Fibroblast of the aortic adventitia (primary cell): ENCODE measurements at places on chromosomes 5 and 9.

DNA sequence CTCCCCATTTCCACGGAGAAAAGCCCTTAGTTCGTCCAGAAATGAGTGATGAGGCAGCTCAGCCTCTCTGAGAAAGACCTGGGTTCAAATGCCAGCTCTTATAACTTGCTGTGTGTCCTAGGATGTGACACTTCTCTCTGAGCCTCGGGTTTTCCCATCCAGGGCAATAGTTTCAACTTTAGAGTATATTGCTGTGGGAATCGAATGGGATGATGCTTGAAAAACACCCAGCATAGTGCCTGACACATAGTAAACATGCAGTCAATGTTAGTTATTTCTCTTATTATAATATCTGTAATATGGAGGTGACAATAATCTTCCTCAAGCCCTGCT lies 430 bp upstream of the MAPKAP1 start:
- no peak for DNase-seq

- no peak for DNase-seq
Observed at GRCh38 chr9:131636593-131636992, 91.3 kb downstream of the PRRT1B start.

DNA sequence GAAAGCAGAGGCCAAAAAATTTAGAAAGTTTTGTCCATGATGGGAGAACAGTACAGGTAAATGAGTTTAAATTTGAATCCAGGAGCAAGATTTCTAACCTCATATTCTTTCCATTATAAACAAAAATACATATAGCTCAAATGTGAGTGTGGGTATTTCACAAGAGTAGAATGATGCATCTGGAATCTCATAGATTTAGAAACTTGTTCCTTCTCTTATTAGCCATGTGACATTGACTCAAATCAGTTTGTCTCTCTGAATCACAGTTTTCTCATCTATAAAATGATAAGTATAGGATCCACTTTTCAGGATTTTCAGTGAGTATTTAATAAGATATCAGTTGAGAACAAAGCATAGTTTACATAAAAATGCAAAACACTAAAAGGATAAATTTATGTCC lies 436.3 kb upstream of the PAPPA start:
- DNase-seq, result peak; percentile 32

DNA sequence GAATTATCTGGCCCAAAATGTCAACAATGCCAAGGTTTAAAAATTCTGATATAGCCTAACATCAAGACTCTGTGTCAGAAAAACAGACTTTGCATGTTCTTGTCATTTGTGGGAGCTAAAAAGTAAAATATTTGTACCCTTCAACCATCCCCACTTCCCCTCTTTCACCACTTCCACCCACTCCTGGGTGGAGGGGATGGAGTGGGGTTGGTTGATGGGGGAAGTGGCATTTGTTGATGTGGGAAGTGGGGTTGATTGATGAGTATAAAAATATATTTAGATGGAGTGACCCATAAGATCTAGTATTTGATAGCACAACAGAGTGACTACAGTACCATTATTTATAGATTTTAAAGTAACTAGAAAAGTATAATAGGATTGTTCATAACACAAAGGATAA lies 55.0 kb upstream of the C9orf72 start:
- no peak for DNase-seq

GRCh38 chr9:105511446-105511845 lies 46.5 kb upstream of the FKTN start:
- DNase-seq, result no peak

- DNase-seq, result no peak
Observed at GRCh38 chr9:124488641-124489210, 18.5 kb downstream of the NR5A1 start.

GRCh38 chr9:127139775-127140174 lies 17.3 kb upstream of the ANGPTL2 start:
- DNase-seq, result no peak

DNA sequence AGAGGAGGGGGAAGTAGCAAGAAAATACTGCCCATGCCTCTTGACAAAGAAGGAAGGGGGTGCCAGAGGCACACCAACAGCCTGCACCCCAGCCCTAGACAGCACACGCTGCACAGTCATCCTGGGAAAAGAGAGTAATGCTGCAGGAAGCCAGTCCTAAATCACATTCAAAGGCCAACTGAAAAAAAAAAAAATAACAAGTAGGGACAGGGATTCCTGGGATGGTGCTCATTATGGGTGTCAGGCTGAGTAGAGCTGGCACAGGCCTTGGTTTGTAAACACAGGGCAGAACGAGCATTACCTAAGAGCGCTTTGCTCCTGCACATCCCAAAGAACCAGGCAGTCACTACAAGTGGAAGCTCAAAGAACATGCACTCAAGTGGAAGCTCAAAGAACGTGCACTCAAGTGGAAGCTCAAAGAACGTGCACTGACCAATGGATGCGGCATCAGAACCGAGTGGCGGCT lies 7.8 kb downstream of the RAPGEF1 start:
- peak; percentile 52 for DNase-seq

GRCh38 chr5:132479111-132479951 lies 11.2 kb downstream of the IRF1 start:
- no peak for DNase-seq

DNA sequence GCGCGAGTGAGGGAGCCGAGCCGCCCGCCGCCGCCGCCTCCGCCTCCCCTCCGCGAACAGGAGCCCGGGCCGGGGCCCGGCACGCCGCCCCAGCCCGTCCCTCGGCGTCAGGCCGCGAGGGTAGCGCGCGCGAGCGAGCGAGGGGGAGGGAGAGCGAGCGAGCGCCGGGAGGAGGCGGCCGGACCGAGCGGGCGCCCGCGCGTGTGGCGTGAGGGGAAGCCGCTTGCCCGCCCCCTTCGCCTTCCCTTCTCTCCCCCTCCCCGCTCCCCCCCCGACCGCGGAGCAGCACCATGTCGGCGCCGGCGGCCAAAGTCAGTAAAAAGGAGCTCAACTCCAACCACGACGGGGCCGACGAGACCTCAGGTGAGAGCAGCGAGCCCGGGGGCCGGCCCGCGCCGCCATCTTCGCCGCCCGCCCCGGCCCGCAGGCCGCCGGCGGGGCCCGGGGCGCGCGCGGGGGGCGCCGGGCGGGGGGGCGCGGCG lies 312 bp downstream of the SET start:
- DNase-seq, result peak; percentile 28

GRCh38 chr9:16364347-16364746 lies 506.1 kb downstream of the BNC2 start:
- no peak for DNase-seq

DNA sequence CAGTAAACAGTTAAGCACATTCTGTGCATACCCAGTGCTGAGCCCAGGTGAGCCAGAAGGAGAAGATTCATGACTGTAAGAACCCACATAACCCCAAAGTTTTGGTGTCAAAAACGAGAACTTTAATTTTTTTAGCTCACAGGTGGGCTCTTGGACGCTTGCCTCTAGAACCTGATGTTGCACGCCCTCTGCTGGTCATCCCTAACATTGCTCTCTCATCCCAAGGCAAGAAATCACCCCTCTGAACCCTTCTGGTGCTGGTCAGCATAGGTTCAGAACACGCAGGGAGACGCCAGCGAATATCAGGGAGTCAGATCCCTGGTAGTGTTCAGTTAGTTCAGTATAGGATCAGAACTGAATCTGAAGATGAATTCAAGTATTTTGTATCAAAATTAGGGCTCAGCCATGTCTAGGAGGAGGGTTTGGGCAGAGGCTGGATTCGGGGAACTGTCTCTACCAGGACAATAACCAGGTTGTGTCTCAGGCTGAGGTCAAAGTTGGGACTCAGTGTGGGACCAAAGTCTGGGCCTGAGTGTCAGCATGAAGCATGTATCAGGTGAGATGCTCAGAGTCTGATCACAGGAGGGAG lies 4.1 kb upstream of the DNAJB5 start:
- peak; percentile 75 for DNase-seq

- DNase-seq, result no peak
Observed at GRCh38 chr9:132935026-132935425, 9.4 kb downstream of the TSC1 start.

GRCh38 chr5:179927824-179928223 lies 20.1 kb upstream of the TBC1D9B start:
- no peak for DNase-seq

- peak; percentile 1 for DNase-seq
Observed at GRCh38 chr5:61732369-61732768, 400.3 kb downstream of the ZSWIM6 start.

- no peak for DNase-seq
Observed at GRCh38 chr5:61737301-61737963, 405.4 kb downstream of the ZSWIM6 start.

DNA sequence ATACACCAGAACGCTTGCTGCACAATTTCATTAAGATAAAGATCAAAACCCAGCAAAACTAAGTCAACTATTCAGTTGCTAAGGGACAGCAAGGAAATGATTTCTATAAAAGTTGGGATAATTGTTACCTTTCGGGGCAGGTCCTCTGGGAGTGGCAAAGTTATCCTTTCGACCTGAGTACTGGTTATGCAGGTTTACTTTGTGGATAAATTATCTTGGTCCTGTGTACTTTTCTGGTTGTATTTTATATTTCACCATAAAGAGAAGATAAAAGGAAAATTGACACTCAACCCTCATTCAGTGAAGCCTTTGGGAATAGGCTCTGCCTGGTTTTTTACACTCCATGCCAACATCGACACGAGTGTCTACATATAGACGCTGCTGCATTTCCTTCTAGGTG lies 146.5 kb downstream of the SYK start:
- no peak for DNase-seq

GRCh38 chr9:134127065-134127580 lies 8.8 kb upstream of the WDR5 start:
- DNase-seq, result no peak

- DNase-seq, result peak; percentile 78
Observed at GRCh38 chr5:104540448-104540847, 977.9 kb upstream of the NUDT12 start.

DNA sequence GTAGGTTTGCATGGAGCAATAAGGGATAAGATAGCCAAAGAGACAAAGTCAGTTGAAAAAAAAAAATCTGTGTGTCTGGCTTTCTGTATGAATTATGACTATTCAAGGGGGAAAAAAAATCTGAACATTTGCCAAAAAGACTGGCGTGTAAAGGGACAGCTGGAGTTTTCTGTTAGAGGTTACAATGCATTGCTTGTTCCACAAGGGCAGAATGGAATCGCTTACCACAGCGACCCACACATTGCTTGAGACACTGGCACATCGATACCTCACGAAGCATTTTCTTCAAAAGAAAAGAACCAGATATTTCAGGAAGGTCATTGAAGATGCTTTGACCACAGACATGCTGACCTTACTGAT lies 327.8 kb downstream of the TMEM167A start:
- DNase-seq, result peak; percentile 9

DNA sequence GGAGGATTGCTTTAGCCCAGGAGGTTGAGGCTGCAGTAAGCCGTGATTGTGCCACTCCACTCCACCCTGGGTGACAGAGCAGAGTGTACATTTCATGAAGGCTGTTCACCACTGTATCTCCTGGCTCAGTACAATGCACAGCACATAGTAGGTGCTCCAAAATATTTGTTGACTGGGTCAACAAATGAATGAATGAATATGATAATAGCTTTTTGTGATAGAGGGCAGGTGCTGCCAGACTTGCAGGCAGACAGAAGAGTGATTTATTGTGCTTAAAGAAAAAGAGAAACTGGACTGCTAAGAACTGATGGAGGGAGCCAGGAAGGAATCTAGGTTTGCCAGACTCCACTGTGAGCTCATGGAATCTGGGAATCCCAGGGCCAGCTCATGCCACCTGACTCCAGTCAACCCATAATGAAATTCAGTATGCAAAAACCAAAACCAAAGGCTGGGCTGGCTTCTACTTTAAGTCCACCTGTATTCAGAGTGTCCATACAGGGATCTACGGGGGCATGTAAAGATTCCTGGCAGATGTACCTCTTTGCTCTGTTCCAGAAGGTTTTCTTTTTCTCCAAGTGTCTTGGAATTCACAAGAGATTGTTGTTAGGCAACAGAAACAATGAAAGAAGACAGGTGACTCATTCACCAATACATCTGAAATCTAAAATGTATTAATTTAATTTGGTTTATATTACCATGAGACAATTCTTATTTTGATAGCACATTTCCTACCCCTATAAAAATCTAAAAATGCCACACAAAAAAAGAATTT lies 15.5 kb upstream of the CTNNA1 start:
- DNase-seq, result peak; percentile 60

DNA sequence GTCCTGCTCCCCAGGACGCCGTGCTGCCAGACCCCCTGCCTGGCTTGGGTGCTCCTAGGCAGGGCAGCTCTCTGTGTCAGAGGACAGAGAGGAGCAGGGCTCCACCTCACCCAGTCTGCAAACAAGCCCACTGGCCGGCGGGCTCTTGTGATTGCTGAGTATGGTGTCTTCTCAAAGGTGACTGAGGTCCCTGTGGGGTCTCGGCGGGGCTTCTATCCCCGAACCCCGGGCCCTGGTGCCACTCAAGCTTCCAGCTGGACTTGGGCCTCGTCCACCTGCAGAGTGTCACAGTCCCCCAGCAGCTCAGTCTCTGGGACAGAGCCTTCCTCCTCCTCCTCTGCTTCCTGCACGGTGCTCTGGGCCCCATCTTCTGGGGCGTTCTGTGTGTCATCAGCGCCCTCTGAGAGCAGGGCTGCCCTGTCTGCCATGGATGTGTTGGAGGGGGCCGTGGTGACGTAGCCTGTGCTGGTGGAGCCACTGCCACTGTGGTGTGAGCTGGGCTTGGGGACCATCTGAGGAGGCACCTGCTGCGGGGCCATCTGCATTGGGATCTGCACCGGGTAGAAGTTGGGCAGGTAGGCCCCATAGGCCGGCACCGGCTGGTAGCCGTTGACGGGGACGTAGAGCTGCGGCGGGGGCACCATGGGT lies 226.5 kb downstream of the ROR2 start:
- DNase-seq, result no peak

DNA sequence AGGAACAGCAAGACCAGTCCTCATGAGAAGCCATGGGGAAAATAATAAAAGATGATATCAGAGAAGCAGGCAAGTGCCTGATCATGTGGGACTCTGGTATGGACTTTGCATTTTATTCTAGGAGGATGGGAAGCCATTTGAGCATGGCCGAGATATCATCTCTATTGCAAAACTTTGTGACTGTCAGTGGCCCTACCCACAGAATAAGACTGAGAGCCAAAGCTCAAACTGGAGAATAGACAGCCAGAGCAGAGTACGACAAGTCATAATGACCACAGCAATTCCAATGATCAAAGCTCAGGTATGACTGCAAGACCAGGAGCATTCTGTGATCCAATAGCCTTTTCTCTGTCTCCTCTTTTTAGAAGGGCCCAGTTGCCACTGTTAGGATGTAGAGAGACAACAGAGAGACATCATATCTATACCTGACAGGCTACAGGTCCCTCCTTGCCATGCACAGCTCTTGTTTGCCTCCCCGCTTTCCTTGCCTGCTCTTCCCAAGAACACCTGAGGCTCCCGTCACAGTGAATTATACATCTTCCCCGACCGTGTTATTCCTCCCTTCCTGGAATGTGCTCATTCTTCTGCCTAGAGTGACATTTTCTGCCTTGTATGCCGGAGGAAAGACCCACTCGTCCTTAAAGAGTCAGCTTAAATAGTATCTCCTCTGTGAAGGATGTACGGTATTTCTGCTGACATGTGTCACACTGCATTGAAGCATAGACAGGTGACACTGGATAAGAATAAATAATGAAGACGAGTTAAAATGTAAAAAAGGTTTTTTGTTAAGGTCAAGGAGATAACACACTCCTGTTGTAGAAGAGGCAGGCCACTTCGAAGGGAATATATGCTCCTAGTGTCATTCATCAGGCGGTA lies 248.7 kb upstream of the MAP3K1 start:
- DNase-seq, result no peak
